ENCODE measurements at places on chromosomes 5 and 9.

GRCh38 chr5:6439588-6440550 is 8.8 kb upstream of the UBE2QL1 start:
- DNase-seq, result no peak

- DNase-seq, result no peak
Measured at GRCh38 chr5:132987531-132988408, 24.3 kb upstream of the AFF4 start.

DNA sequence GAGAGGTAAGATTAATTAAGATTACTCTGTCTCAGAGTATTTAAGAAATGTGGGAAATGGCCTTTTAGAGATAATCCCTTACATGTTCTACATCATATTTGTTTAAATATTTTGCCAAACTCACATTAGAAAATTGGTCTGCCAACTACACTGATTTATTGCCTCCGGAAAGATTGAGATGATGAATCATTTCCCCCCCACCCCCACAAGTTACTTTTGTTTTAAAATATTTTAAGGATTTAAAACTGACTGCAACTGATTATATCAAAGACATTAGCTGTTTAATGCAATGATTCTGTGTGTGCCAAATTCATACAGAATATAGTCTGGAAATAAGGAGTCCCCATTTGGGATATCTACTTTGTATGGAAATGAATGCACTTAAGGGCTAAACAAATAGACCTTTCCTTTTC is 674.4 kb downstream of the PRR16 start:
- DNase-seq, result no peak

GRCh38 chr5:162230348-162230747 is 162.8 kb downstream of the GABRG2 start:
- DNase-seq, result no peak

GRCh38 chr5:158139161-158139560 is 280.2 kb upstream of the CLINT1 start:
- DNase-seq, result no peak

- DNase-seq, result no peak
Measured at GRCh38 chr9:16763946-16764345, 106.5 kb downstream of the BNC2 start.

GRCh38 chr9:111008158-111009075 is 29.9 kb downstream of the LPAR1 start:
- DNase-seq, result no peak

GRCh38 chr9:2486988-2487387 is 134.6 kb upstream of the VLDLR start:
- DNase-seq, result no peak

GRCh38 chr5:124436294-124436693 is 310.1 kb downstream of the ZNF608 start:
- no peak for DNase-seq

DNA sequence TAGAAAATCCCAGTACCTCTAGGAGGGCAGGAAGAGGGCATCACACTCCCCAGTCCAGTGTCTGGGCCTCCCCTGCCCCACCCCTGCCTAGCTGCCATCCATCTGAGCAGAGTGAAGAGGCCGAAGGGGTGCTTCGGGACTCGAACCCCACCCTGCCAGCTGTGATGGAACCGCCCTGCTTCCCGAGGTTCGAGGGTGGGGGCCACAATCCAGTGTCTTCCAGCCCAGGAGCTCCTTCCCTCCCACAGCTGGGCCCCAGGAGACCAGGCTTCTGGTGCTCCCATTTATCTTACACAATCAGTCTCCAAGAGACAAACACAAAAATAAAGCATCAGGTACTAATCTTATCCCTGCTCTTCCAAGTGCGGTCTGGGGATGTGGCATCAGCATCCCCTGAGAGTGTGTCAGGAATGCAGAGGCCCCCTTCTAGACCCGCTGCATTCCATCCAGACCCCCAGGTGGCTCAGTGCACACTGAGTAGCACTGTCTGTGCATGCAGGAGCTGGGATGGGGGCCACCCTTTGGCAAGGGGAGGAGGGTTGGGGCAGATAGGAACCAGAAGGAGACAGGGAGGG is 122.8 kb upstream of the TBC1D2 start:
- no peak for DNase-seq

DNA sequence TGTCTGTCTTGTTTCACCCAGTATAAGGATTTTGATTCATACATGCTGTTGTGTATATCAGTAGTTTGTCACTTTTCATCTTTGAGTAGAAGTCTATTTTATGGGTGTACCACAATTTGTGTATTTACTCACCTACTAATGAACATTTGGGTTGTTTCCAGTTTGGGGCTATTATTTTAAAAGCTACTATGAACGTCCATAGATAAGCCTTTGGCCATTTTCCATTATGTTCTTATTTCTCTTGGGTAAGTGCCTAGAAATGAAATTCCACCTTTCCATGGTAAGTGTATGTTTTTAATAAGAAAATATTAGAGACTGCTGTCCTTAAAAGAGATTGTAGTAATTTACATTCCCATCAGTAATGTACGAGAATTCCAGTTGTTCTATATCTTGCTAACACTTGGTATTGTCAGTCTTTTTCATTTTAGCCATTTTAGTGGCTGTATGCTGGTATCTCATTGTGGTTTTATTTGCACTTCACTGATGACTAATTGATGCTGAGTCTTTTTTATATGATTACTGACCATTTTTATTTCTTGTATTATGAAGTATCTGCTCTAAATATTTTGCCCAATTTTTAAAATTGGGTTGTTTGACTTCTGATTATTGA is 17.9 kb upstream of the PDE8B start:
- no peak for DNase-seq

- no peak for DNase-seq
Measured at GRCh38 chr9:8958358-8958757, 1158.8 kb upstream of the DMAC1 start.

DNA sequence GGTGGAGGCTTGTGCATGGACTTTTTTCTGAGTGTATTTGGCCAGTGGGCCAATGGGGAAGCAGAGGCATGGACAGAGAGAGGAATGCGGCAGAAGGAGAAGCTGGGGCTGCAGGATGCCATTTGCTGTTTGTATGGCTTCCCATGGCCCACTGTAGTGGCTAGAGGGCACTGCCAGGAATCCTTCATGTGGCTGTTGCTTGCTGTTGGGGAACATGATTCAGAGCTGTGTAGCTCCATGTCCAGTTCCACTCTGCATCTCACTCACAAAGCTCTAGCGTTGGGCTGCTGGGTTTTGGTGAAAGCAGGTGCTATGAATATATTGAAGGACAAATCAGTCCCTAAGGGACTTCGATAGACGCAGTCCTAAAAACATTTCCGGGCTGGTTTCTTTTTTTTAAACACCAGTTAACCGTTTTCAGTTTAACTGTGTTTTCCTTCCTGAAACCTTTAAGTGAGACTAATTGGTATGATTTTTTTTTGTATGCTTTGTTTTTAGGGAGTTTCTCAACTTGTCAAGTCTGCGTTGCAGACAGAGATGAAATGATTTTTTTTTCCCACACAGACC is 51.3 kb downstream of the SLC22A5 start:
- no peak for DNase-seq

GRCh38 chr9:76906647-76906975 is 697 bp upstream of the PRUNE2 start:
- no peak for DNase-seq

DNA sequence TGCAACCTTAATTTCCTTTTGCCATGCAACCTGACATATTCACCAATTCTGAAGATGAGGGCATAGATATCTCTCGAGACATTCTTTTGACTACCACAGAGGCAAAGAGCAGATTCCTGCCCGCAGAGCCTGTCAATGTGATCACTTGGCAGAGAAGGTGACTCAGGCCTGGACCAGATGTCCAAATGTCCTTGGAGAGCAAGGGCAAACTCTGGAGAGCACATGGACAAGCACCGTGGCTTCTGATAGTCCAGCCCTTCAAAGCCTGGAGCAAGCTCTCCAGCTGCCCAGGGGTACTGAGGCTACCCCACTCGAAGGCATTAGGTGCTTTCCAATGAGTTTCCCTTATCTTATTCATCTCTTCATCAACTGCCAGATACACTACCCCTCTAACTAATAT is 50.4 kb upstream of the ALDH1B1 start:
- DNase-seq, result no peak

DNA sequence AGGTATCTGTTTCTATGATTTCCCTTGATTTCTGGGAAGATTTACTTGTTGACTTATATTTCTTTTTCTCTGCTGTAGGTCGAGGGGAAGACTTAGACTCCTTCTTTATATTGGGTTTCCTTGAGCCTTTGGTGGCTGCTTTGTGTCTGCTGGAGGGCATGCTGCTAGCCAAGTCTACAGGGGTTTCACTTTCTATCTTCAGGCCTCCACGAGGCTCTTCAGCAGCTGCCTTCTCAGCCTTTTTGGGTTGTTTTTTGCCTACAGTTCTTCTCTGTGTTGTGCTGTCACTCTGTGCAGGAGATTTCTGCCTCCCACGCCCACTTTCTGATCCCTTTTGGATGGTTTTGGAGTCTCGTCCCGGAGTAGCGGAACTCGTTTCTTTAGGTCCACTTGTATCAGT is 23.2 kb downstream of the LEAP2 start:
- no peak for DNase-seq

DNA sequence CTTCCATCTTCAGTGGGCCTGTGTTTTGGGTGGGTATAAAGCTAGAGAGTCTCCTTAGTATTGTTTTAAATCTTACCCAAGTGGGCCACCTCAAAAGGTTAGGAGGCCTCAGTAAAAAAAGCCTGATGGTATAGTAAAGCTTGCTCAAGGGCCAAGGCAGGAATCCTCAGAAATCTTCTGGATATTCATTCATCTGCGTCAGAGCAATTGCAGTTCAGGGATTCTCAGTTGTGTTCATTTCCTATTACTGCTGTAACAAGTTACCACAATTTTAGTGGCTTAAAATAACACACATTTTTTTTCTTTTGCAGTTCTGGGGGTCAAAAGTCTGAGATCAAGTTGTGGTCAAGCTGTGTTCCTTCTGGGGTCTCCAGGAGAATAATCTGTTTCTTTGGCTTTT is 985.5 kb downstream of the TLE4 start:
- no peak for DNase-seq

GRCh38 chr5:57416278-57416994 is 66.2 kb downstream of the ACTBL2 start:
- no peak for DNase-seq

- DNase-seq, result no peak
Measured at GRCh38 chr5:96716007-96716406, 53.8 kb downstream of the CAST start.

GRCh38 chr5:10418654-10419345 is 22.9 kb upstream of the ROPN1L start:
- DNase-seq, result no peak

DNA sequence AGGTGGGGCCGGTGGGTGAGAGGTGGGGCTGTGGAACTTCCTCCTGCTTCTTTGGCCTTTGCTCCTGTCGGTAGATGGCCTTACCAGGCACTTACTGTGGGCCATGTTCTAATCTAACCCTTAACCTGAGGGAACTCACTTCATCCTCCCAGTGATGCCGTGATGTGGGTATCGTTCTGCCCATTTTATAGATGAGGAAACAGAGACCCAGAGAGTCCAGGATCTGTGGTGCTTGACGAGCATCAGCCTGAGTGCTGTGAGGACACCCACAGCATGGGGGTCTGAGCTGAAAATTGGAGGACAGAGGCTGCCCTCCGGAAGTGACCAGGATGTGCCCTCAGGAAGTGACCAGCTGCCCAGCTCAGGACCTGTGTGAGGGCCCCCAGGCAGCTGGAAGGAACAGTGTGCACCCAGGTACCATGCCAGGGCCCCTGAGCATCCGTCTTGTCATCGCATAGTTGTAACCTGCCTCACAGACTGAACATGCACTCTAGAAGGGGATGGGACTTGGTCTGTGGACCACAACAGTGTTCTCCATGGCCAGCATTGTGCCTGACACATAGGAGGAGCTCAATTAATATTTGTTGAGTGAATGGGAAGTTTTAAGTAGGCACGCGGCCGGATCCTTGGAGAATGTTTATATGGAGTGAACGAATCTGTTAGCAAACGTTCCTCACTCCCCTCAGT is 8.5 kb downstream of the NEK6 start:
- no peak for DNase-seq

DNA sequence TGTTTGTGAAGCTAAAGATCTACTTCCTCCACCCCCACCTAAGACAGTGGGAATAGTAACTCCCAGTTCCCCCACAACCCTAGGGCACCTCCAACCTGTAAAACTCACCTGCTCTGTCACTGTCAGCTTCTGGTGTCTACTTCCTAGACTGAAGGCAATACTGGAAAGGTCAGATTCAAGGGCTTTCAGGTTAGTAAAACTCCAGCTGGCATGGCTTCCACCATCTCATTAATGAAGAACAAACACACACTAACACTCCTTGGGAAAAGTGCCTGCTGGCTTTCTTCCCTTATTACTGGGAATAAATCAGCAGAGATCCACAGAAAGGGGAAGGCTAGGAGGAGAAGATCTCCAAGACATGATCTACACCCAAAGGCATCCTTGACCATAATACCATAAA is 109.9 kb downstream of the TMEM174 start:
- DNase-seq, result no peak

DNA sequence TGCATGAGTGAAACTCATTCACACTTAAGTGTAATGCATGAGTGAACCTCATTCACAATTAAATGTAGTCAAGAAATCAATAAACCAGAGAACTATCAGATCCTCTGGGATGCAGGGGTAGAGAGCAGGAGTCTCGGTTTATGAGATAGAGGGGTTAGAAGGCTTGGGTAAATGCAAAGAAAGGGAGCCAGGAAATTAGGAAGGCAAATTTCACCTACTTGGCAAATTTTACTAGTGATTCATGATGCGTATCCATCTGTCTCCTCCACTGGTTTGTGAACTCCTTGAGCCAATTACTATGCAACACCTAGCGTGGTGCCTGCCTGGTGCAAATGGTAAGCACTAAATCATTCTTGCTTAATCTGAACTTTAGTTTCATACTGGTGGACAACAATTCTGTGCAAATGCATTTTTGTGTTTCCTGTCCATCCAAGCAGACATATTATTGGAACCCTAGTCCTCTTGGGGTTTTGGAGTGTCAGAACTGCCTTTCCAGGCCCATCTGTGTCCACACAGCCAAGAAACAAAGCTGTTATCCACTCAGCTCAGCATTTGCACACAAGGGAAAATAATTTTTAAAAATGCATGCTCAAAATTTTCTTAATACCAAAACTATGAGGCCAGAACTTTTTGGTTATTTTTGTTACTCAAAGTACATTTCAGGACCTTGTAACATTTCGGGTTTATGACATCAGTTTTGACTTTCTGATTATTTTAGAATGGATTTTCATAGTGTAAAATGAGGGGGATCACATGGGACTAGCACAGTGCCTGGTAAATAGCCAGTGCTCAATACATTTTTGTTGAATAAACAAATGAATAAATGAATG is 5.2 kb downstream of the HAPLN1 start:
- DNase-seq, result no peak

Data from effector CD8-positive, alpha-beta T cell (primary cell).